ENCODE measurements at places on chromosomes 1 and 21.

DNA sequence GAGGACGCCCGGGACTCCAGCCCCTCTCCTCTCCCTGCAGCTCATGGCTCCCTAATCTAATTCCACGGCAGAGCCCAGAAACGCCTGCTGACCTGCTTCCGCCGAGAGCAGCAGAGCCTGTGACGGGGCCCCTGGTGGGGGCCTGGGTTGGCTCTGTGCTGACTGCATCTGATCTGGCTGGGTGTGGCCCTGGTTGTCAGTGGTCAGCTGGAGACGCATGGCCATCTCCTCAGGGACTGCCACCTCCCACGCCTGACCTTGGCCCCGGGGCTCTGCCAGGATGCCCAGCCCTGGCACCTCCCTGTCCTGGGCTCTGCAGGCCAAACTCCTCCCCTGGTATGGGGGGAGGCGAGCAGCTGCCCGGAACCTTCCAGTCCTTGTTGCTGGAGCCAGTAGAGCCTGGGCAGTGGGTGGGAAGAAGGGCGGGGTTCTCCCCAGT is 1.1 kb upstream of the PLCH2 start:
- no peak for DNase-seq

- no peak for DNase-seq
These were observed 17.1 kb upstream of the TMEM9 start for GRCh38 chr1:201171063-201172036.

GRCh38 chr1:172112576-172112975 is 271.3 kb downstream of the DNM3 start:
- no peak for DNase-seq

DNA sequence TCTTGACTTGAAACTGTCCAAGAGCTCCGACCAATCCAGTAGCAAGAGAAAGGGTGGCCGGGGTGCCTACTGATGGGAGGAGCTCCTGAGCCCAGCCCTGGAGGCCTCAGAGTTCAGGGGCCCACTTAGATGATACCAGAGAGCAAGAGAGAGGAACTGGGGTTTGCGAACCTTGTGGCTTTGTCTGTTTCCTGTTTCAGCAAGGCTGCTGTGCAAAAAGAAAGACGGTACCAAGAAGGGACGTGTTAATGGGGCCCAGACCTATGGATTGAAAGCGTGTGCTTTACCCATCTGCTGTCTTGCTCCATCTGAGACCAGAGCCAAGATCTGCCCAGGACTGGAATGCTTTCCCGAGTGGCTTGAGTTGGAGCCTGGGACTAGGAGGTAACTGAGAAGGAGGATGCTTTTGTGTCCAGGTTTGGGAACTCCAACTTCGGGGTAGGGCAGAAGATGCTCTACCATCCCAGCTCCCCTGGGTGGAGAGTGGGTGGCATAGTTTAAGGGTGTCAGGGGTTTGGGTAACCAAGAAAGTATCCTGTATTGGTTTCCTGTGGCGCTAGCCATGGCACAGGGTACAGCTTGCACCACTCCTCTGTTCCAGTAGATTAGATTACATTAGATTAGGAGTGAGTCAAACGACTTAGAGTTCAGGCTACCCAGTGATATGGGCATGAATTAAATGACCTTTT is at the start of gene TRAF3IP3:
Gene TRAF3IP3 (plus strand): TSS at position 128 of the 689 bp plus-strand sequence. CDS start 3,987 bp downstream, outside the sequence.
- no peak for DNase-seq

- DNase-seq = no peak
These were observed 120.9 kb downstream of the SYT2 start for GRCh38 chr1:202589190-202589930.

DNA sequence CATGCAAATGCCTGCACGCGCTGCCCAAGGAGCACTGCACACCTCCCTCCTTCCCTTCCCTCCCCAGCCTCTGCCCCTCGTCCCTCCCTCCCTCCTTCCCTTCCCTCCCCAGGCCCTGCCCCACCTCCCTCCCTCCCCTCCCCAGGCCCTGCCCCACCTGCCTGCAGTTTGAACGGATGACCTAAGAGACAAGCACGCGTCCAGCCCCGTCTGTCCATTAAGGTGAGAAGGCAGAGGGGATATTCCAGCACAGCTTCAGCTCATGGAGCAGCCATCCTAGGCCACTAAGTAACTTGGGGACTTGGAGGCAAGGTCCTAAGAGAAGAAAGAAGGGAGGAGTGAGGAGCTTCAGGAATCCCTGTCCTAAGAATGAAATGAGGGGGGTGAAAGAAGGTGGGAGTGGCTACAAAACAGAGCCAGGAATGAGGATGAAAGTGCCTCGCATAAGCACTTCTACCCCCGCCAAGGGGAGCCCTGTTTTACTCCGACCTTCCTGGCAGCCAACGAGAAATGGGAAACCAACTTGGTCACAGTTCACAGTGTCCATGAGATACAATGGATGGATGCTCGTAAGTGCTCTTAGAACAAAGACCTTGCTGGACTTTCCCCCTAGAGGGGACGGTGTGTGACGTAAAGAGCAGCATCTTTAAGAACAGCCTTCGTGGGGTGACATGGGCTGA is 21.3 kb upstream of the EFHD2 start:
- no peak for DNase-seq

GRCh38 chr21:36706951-36707762 is 8.2 kb downstream of the SIM2 start:
- DNase-seq = no peak

DNA sequence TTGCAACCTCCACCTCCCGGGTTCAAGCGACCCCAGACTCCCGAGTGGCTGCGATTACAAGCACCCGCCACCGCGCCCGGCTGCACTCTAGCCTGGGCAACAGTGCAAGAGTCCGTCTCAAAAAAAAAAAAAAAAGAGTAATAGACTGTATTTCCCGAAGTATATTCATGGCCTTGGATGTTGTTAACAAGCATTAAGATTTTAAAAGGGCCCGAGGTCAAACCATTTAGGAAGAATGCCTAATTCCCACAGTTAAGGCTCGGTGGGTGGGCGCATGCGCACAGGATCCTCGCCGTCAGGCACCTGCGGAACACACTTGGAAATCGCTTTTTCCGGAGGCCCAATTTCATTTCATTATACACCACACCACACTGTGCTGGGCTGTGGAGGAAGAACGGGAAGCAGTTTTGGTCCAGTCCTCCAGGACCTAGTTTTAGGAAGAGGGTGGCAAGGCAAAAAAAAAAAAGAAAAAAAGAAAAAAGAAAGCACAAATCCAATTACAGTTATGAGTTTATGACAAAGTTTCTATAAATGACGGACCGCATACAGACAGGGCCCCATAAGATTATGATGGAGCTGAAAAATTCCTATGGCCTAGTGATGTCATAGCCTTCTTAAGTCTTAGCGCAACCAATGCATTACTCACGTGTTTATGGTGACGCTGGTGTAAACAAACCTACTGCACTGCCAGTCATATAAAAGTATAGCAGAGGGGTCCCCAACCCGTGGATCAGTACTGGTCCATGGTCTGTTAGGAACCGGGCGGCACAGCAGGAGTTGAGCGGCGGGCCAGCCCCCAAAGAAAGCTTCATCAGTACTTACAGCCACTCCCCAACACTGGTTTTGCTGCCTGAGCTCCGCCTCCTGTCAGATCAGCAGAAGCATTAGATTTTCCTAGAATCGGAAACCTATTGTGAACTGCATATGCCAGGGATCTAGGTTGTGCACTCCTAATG is 38.2 kb downstream of the H3-3A start:
- DNase-seq = no peak

GRCh38 chr1:203598752-203599151 is 27.9 kb upstream of the ATP2B4 start:
- DNase-seq = no peak

- no peak for DNase-seq
These were observed 7.5 kb upstream of the KCNJ15 start for GRCh38 chr21:38249256-38249655.

DNA sequence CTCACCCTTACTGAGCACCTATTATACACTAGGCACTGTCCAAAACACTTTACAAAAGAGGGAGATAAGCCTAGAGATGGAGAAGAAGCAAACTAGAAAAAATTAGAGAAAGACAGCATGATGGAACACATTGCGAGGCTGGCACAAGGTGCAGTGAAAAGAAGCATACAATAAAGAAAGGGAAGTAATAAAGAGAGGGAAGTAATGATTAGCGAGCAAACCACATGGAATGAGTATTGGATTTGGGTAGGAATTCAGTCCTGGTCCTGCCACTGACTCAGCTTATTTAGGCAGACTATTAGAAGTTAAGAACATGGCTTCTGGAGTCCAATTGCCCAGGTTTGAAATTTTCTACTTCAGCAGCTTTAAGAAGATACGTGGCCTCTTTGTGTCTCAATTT is 32.6 kb upstream of the FNBP1L start:
- no peak for DNase-seq

DNA sequence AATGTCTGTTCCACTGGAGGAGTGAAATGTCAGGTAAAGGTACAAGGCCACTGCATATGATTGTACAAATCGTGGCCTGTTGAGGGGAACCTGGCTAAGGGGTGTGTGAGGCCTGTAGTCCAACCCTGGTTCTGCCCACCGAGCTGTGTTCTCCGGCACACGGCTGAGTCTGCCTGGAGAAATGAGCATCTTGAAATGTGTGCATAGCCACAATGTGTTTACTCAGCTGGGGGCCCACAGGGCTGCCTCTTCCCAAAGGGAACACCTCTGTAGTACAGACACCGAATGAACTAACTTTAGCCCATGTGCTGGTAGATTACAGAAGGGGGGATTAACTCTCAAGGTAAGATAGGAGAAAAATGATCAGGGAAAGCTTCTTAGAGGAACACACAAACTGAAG is 30.2 kb downstream of the AK4 start:
- DNase-seq = no peak

DNA sequence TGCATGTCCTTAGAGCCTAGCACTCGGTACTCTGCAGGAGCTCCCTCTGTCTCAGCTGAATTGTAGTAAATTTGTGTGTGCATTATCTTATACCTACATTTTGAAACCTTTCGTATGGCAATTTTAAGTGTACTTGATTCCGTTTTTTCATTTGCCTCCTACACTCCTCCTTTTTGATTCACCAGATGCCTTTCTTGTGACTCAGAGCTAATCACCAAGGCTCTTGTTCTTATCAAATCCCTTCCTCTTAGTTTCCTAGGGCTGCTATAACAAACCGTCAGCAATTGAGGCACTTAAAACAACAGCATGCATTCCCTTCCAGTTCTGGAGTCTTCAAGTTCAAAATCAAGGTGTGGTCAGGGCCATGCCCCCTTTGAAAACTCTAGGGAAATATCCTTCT is 261.0 kb downstream of the ASTN1 start:
- no peak for DNase-seq

GRCh38 chr1:107649023-107649422 is 316.0 kb downstream of the VAV3 start:
- no peak for DNase-seq

DNA sequence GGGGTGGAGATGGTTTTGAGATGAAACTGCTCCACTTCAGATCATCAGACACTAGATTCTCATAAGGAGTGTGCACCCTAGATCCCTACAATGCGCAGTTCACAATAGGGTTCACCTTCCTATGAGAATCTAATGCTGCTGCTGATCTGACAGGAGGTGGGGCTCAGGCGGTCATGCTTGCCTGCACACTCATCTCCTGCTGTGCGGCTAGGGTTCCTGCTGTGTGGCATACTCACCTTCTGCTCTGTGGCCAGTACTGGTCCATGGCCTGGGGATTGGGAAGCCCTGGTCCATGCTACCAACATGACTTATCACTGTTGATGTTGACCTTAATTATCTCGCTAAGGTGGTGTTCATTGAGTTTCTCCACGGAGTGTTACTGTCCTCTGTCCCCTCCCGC is 144.5 kb downstream of the NAV1 start:
- DNase-seq = no peak

GRCh38 chr1:180953291-180954004 is 40.8 kb downstream of the KIAA1614 start:
- no peak for DNase-seq

GRCh38 chr1:55089683-55090082 is 50.3 kb downstream of the PCSK9 start:
- DNase-seq = no peak

DNA sequence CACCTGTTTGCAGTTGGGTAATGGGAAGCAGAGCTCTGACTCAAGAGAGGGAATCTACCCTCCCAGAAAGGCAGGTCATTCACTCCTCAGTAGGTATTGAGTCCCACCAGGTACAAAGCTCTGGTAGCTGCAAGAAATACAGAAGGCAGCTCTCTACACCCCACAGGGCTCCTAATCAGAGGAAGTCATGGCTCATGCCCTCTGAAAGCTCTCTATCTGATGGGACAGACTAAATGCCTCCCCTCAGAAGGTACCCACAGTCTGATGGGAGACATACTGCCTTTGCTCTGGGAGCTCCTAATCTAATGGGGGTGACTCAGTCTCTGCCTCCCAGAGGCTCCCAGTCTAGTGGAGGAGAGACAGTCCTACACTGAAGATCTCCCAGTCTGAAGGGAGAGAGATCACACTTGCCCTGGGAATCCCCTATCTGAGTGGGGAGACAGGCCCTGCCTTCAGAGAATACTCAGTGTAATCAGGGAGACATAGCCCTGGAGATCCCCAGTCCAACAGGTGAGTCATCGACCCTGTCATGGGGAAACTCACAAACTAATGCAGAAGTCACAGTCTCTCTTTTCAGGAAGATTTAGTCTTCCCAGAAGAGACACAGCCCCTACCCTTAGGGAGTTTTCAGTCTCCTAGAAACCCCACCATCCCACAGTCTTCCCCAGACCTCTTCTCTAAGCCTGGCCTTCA is 23.7 kb downstream of the CAMK1G start:
- no peak for DNase-seq

DNA sequence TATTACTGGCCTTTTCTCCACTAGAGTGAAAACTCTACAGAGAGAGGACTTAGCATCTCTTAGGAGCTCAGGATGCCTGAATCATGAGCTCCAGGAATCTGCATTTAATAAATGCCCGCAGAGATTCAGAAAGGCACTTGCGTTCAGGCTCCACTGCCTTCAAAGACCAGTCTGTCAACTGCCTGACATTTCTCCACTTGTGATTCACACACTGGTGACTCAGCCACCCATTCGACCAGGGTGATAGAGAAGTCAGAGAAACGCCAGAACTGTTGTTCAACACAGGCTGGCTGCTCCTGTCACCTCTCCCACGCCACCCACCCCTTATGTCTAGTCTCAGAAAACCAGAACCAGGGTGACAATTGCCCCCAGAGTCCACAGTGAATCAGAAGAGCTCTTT is 26.9 kb upstream of the LBR start:
- DNase-seq = no peak

DNA sequence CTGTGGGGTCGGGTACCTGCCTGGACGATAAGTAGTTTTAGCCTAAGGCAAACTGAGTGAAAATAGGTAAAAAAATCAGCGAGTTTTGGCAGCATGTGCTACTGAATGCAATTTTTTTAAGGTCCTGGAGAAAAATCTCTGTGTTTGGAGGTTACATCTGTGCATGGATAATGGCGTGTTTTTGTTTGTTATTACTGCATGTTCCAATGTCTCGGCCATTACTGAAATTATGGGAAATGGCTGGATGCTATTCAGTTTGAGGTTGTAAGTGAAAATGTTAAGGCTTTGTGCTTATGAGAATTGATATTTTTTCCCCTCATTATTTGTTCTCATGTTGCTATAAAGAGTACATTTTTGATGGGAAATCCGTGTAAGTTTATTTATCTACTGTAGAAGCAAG is 441.7 kb downstream of the PRDM2 start:
- no peak for DNase-seq

DNA sequence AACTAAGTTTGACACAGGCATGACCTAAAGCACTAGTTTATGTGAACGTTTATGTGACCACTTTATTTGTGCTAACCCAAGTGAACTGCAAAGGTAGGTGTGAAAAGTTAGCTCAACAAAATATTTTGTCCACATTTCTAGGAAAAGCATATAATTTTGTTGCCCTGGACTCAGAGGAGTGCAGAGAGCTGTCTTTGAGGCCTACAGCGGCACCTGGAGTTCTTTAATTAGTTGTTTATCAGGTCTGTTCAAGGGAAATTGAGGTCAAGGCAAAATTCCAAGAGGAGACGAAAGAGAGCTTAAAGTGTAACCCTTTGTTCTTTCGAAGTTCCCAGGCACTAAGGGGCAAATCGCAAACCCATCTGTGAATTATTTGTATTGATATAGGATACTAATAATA is 1.3 kb downstream of the GIPC2 start:
- no peak for DNase-seq

Data from iPS DF 6.9 (cell line).